ENCODE measurements at places on chromosomes 7 and 10. TPM values are rescaled to one million over a fixed set of nuclear protein-coding genes. Genes with fewer than 3 reads are reported as not detected.

The MDFIC gene
- 40.8 TPM for total RNA-seq

The IQCE gene
- total RNA-seq, result 5.9 TPM

The ERVW-1 gene
- total RNA-seq, result not detected

The ANKRD22 gene
- total RNA-seq, result not detected

The MLLT10 gene
- 42.4 TPM for total RNA-seq

The CHST15 gene
- total RNA-seq, result 72.9 TPM
